ENCODE measurements at places on chromosomes 4 and X.

DNA sequence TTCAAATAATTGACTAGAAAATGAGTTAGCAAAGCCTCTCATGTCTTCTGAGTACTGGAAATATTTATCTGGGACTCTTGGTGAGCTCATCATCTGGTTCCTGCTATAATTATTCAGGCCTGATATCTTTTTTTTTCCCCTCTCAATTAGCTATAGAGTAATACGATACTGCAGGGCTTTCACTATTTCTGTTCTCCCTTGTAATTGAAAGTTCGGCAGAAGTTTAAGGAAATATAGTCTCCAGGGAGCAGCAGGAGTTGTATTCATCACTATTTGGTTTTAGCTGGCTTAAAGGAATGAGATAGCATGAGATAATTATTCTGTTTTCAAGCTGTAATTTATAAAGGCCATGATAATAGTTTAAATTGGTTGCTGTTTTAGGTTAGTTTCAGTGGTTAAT, 378.6 kb upstream of the EPHA5 start:
- DNase-seq: no peak

DNA sequence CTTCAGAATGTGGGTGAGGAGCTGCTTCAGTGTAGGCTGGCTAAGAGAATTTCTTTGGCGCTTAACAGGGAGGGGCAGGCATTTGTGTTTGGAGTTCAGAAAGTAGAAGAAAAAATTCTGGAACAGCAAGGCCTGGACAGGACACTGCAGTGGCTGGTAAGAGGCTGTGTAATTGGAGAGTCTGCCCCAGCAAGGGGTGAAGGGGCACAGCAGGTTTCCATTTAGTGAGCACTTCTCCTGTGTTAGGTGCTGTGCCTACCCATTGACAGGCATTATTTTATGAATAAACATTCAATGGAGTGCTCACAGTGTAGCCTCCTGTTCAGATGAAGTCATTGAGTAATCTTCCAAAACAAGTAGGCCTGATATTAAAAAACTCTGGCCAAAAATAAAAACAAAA, 10.7 kb upstream of the CPE start:
- DNase-seq: no peak

DNA sequence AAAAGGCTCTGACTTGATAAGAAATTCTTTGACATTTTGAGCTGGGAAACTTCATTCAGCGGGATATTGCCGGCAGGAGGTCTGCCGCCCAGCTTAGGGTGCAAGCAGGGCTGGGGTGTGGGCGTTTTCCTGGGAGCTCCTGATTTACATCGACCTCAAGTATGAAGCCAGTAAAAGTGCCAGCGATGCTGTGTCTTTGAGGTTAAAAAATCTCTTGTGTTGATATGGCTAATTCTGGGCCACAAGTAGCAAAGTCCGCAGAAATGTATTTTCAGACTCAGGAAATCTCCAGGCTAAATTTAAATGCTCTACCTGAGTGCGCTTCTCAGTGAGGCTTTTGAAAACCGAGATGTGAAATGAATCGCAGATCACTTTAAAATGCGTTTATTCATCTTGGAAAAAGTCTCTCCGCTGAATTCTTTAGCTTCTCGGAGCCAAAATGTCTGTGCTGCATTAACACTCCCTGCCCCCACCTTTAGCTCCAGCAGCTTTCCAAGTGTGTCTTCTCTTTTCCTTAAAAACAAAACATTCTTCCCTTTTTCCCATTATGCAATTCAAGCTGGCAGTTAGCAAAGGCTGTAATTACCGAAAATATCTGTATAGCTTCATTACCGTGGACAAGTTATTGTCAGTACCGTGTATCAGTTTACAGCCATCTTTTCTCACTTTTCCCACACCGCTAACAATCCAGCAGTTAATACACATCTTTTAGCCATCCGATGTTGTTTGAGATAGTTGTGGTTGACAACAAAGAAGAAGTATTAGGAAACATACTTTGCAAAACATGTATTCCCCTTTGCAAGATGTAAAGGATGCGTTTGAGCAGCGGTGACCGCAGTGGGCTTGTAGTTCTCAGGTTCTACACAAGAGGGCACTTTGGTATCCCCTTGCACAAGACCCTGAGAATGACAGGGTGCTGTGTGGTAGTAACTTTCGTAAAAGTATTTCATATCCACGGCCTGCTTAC, 136.0 kb upstream of the STX18 start:
- no peak for DNase-seq

- no peak for DNase-seq
These were observed 145.0 kb downstream of the RTL3 start for GRCh38 chrX:78513971-78514738.

DNA sequence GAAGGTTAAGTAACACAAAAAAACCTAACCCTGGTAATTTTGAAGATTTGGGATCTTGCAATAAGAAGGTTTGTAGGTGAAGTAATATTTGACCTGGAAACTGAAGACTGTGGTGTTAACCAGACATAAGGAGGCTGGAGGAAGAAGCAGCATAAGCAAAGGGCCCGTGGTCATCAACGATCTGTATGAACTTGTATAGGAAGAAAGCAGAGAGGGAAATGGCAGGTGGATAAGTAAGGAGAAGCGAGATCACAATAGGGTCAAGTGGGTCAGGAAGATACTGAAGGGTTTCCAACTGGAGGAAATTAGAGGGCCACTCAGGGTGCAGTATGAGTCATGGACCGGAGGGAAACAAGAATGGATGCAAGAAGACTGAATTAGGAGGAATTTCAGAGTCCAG, 103.8 kb upstream of the SORBS2 start:
- no peak for DNase-seq

GRCh38 chr4:16993956-16994840, 95.8 kb upstream of the LDB2 start:
- DNase-seq: no peak

DNA sequence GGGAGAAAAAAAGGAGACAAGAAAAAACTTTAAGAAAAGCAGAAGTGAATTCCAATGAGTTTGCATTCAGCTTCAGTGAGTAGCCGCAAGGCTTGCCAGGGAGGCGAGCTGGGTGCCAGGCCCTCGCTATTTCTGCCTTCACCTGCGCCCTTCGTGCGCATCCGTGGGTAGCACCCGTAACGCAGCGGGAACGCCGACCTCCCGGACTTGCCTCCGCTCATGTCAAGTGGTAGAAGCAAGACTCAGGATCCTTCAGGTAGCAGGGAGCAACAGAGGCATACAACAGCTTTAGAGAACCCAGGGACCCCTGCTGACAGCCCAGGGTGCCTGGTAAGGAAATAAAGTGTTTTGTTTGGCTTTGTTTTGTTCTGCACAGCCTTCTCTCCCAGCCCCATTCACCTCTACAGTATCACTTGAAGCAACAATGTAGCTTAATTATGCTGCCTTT, 140.0 kb upstream of the BCOR start:
- no peak for DNase-seq

GRCh38 chr4:176883108-176883550, 90.4 kb upstream of the VEGFC start:
- DNase-seq: no peak

Measured in GM10248 (cell line).